ENCODE measurements at places on chromosomes 1 and 21.

GRCh38 chr1:7454895-7455784, 316.0 kb upstream of the VAMP3 start:
- no peak for DNase-seq

GRCh38 chr21:21385404-21385803, 387.2 kb downstream of the NCAM2 start:
- no peak for DNase-seq

DNA sequence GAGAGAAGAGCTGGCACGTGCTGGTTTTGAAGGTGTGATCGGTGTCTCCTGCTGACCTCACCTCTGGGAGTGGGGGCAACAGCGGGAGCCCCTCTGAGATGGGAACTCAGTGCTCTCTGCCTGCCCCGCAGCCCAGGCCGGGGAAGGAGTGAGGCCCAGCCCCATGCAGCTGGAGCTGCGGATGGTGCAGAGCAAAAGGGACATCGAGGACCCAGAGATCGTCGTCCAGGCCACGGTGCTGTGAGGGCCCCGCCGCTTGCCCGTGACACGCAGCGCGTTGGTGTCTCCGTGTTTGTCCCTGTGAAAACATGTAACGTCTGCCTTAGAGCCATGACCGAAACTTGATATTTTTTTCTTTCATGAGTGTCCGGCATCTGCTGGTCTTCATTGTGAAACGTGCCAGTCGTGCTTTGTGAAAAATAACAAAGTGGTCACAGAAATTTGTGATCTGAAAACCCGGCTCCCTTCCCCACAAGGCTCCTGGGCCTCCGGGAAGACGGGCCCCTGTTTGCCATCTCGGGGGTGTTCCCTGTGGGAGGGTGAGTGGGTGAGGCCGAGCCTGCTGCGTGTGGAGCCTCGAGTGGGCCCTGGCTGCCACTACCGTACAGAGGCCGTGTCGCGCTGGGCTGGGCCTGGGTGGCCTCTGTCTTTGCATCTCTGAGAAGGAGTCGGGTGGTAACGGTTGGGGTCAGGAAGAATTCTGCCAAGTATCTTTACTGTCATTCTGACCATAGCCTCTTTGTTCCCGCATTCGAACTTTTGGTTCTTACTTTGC, 20.1 kb downstream of the CSTB start:
- no peak for DNase-seq

GRCh38 chr1:202860744-202861419, 28.1 kb downstream of the RABIF start:
- DNase-seq = peak; percentile 97

GRCh38 chr1:58809325-58810010, 25.6 kb upstream of the JUN start:
- DNase-seq = peak; percentile 71

- no peak for DNase-seq
Observed at GRCh38 chr1:28175955-28176485, 470 bp downstream of the PTAFR start.

DNA sequence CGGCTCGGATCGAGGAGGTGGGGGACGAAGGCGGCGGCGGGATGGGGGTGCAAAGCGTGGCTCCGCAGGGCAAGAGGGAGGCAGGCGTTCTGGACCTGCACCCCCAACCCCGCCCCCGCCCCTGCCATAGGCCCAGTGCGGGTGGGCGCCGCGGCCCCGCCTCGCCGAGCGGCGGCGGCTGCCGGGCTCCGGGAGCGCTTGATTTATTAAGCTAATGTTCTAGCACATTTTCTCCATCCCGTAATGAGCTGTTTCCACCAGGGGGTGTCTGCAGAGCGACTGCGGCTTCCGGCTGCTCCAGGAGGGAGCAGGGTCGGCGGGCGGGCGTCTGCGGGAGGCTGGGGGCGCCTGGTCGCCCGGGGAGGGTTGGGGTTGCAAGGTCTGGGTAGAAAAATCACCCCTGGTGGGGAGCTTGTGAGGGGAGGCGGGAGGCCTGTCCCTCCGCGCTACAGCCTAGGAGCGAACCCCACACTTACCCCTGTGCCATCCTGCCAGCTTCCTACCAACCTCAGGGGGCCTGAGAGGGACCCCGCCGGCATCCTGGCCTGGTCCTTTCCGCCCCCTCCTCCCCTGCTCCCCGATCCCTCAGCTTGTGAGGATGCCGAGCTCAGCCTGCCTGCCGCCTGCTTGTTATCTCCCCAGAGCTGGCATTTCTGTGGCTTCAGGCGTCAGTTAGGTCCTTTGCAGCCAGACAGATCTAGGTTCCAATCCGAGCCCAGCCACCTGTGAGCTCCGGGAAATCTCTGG, 48.5 kb upstream of the ACOT11 start:
- DNase-seq = peak; percentile 83

- DNase-seq = no peak
Observed at GRCh38 chr1:151371370-151372057, 991 bp downstream of the SELENBP1 start.

GRCh38 chr1:15243275-15244043, 3.6 kb upstream of the FHAD1 start:
- peak; percentile 64 for DNase-seq

DNA sequence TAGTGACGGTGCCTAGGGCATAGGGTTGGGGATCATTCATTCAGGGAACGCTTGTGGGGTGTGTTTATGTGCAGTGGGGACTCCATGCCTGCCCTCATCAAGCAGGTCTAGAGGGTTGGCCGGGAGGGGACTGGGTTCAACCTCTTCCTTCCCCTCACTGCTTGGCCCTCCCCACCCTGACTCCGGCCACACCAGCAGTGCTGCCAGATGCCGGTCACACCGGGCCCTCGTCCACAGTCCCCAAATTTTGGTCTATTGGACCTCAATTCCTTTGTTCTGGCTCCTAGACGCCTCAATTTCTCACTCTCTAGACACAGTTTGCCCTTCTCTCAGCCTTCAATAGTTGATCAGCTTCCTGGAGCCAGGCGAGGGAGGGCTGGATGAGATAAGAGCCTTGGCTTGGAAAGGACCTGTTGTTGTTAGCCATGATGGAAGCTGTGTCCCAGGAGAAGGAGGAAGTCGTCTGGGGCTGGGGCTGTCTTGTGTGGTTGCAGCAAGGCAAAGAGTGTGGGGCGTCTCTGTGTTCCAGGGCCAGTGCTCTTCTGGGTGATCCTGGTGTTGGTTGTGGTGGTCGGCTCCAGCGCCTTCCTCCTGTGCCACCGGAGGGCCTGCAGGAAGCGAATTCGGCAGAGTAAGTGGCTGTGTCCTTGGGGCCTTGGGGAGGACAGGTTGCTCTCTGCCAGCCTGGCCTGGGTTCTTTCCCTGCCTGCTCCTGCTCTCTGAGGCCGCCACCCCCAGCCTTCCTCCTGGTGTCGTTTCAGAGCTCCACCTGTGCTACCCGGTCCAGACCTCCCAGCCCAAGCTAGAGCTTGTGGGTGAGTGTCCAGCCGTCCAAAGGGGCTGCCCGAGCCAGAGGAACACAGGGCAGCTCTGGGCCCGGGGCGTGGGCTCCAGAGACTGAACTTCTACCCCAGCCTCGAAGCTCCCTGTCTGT, 41.1 kb upstream of the TNFRSF1B start:
- DNase-seq = peak; percentile 47

GRCh38 chr1:204142032-204142974, 9.5 kb downstream of the ETNK2 start:
- DNase-seq = no peak

GRCh38 chr1:20361805-20362381, 71.2 kb downstream of the VWA5B1 start:
- DNase-seq = peak; percentile 87

DNA sequence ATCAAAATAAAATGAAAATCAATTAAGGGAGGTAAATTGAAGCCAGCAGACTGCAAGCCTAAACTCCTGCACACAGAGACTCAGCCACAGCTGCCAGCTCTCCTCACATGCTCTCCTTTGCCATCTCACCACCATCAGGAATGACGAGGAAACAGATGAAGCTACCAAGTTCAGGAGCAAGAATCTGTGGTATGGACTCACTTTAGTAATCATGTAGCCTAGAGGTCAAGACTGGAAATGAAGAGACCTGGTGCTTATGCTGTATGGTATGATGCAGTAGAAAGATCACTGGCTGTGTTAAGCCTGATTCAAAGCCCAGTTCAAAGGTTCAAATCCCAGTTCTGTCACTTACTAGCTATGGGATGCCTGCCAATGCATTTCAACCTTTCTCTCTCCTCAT, 78.9 kb upstream of the CAMK1G start:
- no peak for DNase-seq

GRCh38 chr1:162951553-162952315, 90.8 kb upstream of the CCDC190 start:
- DNase-seq = no peak

DNA sequence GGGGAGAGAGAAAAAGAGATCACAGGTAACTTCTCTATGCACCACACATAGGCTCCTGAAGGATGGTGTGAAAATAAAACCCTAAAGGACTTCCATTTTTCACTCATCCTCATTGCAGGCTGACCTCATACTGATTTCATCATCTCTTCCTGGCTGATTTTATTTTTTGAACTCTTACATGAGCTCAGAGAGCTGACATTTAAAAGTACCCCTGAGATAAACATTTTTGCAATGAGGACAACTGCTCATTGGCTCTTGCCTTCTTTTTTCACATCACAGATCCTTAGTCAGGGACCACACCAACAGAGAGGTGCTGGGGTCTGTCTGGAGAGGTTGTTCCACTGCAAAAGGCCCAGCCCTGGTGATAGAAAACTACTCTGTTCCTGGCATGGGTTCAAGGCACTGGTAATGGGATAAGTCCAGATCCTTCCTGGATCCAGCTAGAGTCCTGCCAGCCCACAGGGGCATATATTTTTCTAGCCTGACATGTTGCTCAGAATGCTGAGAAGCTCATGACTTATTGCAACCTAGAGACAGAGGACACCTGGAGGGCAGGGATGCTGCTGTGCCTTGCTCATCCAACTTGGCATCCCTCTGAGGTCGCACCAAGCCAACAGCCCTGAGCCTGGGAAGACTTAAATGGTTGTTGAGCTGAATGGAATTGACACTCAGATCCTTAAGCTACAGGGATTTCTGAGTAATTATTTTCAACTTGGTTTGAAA, 360.0 kb downstream of the HHAT start:
- DNase-seq = no peak

- DNase-seq = no peak
Observed at GRCh38 chr21:28904961-28905435, 87.7 kb downstream of the LTN1 start.

- DNase-seq = no peak
Observed at GRCh38 chr1:202561726-202562443, 148.4 kb downstream of the SYT2 start.

DNA sequence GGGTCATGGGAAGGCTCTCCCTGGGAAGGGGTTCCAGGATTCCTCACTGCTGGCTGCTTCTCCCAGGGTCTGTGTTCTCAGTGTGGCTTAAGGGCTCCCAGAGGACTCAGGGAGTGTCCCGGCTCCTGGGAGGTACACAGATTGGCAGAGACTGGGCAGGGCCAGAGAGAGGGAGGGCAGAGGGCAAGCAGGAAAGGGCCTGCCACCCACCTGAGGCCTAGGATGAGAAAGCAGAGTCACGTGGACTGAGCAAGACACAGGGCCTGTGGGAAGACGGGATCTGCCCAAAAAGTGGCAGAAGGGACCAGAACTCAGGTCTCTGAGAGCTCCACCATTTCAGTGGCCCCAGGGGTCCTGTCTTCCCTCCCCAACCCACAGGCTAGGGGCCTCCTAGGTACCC, 871 bp downstream of the SLFNL1 start:
- DNase-seq = no peak

DNA sequence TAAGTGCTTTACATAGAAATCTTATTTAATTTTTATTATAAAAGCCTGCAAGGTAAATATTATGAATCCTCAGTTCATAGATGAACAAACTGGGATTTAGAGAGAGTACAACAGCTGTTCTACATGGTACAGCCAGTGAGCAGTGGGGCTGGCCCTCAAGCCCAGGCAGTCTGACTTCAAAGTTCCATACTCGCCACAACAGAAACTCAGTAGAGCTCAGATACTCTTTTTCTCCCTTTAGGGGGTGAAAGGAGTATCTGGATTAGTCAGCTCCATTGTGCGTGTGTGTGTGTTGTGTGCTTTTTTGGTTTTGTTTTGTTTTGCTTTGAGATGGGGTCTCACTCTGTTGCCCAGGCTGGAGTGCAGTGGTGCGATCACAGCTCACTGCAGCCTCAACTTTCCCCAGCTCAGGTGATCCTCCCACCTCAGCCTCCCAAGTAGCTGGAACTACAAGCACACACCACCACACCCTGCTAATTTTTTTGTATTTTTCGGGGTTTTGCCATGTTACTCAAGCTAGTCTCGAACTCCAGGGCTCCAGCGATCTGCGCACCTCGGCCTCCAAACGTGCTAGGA, 378.5 kb downstream of the SMYD3 start:
- no peak for DNase-seq

- no peak for DNase-seq
Observed at GRCh38 chr1:42817976-42818375, 779 bp upstream of the SVBP start.

- peak; percentile 97 for DNase-seq
Observed at GRCh38 chr1:156082309-156083091, at the start of gene MEX3A. MEX3A (minus strand) TSS chr1:156082465; CDS start chr1:156081998, 467 bp downstream.

- no peak for DNase-seq
Observed at GRCh38 chr1:230771773-230772354, 24.7 kb downstream of the CAPN9 start.

DNA sequence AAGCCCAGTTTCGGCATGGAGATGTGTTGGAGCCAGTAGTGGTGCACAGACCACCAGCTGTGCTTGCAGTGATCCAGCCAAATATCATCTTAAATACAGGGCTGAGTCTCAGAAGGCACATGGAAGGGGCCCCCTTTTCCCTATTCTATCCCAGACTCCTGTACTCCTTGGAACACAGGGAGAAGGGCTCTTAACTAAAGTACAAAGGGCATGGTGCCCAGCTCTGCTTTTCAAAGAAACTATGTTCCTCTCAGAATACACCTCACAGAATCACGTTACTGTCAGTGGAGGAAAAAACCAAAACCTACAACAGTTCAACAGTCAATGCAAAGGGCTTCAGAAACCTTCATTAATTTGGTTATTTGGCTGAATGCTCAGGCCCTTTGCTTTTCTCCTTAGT, 180.6 kb upstream of the C1orf105 start:
- no peak for DNase-seq

- DNase-seq = no peak
Observed at GRCh38 chr1:169517558-169518186, 31.9 kb upstream of the SLC19A2 start.

DNA sequence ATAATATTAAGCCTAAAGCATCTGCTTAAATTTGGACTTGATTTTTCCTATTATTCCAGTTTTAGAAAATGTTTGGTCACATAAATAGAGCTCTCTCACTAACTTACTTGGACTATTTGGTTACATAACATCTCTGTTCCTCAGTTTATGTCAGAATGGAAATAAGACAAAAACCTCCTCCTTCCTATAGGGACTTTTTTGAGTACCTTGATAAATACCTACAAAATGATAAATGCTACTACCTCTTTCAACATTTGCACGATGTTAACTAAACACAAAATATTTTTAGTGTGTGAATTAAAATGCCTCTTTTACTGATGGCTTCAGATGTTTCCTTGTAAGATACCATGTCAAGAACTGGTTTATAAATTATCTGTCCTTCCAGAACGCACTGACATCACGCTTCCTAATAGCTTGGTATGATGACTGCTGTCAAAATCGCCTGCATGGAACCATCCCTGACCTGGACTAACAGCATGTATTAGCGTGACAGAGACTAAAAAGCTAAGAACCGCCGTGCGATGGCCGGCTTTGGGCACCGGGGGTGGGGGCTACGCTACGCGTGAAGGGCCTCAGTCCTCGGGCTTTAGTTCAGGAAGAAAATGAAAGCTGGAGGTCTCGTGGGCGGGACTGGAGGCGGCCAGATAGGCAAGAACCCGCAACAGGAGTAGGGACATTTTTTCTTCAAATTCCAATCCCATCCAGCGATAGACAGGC, 133.2 kb upstream of the BARHL2 start:
- DNase-seq = peak; percentile 67

GRCh38 chr1:64167176-64167575, 36.2 kb upstream of the UBE2U start:
- DNase-seq = no peak

Measured in islet precursor cell (in vitro differentiated cells).